RKO (cell line): ENCODE measurements at places on chromosomes 13 and 19.

DNA sequence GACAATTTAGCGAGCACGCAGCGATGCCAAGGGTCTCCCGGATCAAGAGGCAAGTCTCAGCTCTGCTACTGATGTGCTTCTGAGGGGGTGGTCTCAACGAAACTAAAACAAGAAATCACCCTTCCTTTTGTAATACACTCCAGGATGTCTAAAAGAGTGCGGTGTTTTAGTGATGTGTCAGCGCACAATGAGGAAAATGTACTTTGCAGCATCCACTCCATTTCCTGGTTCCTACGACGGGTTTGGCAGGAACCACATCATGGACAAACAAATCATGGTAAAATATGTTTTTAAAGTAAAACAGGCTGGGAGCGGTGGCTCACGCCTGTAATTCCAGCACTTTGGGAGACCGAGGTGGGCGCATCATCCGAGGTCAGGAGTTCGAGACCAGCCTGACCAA, 154.0 kb upstream of the TSC22D1 start:
- DNase-seq, result no peak

DNA sequence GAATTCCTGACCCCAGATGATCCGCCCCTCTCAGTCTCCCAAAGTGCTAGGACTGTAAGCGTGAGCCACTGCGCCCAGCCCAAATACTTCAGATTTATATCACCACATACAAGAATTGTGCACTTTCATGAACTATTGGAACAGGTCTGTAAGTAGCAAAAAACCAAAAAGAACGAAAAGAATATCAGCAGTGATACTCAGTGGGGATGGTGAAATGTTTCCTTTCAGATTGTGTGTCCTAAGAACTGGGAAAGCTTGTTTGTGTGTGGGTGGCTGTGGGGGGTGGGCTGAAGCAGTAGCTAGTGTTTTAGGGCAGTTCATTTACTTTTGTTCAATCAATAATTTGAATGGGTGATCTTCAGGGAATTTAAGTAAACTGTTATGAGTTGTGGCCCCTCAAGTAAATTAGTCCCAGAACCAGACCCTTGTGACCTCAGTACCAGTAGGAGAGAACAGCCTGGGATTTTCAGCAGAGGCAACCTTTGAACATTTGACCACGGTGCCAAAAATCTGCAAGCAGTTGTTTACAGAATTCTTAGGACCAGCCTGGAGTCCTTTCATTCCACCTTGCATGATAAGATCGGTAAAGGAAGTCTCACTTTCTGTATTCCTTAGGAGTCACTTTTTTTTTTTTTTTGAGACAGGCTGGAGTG, 106.6 kb downstream of the LRCH1 start:
- DNase-seq, result no peak

DNA sequence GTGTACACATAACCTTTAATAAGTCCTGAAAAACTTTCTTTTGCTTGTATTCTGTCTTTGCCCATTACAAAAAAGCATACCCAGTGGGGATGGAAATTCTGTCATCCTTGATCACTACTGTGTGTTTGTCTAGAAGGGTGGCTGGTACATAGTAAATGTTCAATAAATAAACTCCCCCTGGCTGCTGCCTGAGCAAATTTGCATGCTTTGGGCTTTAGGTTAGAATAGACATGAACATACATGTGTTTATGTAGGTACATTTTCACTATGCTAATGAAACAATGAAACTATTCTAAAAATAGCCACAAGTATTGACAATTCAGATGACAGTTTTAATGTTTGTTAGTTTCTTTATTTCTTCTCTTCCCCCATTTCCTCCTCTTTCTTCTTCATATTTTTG, 36.1 kb downstream of the TNFSF13B start:
- no peak for DNase-seq

DNA sequence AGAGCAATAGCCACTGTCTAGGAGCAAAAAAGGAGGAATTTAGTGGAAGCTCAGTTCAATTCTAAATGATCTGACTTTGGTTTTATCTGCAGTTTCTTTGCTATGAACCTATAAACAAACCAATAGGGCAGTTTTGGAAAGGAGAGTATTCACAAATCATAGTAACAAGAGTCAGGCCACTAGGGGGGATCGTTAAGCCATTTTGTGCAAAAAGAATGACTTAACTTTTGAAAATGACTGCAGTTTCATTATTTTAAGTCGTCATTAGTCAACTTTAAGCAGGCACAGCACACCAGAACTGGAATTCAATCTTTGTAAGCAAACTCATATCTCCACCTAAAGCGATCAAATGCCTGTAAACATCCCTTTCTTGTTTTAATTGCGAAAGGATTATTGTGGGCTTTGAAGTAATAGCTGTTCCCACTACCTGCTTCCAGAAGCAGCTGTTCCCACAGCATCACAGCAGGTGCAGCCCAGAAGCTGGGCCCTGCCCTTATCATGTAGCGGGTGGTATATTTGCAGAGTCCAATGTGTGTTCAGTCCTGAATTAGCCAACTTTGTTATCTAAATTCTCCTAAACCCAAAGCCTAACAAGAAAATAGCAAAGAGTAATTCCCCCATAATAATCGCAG, 51.5 kb downstream of the SOX21 start:
- peak; percentile 60 for DNase-seq

DNA sequence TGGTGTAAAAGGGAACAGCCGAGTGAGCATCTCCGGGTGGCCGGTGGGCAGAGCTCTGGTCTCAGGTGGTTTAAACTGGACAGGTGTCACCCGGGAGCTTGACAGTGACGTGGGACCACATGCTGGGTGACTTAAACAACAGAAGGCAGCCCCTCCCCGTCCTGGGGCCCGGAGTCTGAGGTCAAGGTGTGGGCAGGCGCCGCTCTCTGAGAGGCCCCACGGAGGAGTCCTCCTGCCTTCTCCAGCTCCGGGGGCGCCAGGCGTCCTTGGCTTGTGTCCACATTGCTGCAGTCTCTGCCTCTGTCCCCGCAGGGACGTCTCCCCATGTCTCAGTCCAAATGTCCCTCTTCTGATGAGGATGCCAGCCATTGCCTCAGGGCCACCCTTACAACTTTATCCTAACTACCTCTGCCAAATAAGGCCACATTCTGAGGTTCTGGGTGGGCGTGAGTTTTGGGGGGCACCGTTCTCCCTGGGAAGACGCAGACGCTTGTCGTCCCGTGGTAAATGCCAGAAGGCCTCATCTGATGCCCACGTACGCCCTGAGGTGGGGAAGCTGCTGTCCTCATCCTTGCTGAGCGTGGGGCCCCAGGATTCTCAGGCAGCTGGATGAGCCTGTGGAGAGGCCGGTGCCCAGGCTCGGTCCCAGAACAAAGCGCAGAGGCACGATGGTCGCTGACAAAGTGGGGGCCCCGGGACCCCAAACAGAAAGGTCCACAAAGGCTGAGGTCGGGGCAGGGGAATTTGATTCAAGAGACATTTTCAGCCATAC, 12.9 kb downstream of the GZMM start:
- no peak for DNase-seq

DNA sequence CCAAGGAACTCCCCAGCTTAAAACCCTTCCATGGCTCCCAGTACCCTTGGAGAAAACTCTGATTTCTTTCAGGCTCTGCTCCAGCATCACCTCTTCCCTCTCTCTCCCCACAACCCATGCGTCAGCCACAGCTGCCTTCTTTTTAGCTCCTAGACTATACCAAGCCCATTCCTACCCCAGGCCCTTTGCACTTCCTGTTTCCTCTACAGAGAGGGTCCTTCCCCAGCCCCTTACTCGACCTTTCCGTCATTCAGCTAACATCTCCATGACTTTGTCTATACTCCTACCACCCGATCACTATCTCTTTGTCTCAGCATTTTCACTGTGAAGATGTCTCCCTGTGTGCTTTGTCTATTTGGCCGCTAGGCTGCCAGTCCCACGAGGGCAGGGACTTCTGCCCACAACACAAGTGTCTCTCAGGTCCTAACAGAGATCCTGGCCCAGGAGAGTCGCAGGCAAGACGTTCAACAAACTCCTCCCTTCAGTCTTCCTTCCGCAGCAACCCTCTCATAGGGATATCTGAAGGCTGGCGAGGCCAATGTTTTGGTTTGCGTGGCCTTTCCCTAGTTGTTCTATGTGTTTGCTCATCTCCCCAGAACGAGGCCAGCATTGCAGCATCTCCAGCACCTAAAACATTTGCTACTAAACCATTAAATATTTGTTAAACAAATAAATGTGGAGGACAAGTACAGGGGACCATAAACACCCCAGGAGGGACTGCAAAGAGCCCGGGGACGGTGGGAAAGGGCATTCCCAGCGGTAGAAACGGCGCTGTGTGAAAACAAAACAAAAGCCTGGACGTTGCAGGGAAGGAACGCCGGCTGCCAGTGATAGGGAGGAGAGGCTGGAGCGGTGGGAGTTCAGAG, 816 bp downstream of the CCNP start:
- DNase-seq, result no peak

DNA sequence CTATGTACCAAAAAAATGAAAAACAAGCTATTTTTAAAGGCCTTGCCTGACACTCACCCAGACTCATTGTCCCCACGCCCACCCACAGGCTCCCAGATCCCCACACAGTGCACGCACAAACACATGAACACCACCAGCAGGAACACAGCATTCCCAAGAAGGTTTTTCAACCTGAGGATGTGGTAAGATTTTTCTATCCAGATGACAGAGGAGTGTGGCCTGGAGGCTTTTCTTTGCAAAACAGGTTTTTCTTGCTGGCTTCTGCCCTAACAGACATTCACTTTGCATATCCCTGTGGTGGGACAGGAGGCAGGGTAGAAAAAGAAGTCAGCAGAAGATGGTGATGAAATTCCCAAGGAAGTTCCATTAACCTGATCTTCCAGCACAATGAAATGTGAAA, 97.8 kb downstream of the KLF12 start:
- no peak for DNase-seq

GRCh38 chr13:29281932-29282495, 313.5 kb downstream of the SLC7A1 start:
- no peak for DNase-seq

GRCh38 chr19:38634757-38635482, 12.5 kb upstream of the ACTN4 start:
- DNase-seq, result peak; percentile 68

- DNase-seq, result no peak
These were observed 90.5 kb upstream of the AKAP11 start for GRCh38 chr13:42181381-42181953.

DNA sequence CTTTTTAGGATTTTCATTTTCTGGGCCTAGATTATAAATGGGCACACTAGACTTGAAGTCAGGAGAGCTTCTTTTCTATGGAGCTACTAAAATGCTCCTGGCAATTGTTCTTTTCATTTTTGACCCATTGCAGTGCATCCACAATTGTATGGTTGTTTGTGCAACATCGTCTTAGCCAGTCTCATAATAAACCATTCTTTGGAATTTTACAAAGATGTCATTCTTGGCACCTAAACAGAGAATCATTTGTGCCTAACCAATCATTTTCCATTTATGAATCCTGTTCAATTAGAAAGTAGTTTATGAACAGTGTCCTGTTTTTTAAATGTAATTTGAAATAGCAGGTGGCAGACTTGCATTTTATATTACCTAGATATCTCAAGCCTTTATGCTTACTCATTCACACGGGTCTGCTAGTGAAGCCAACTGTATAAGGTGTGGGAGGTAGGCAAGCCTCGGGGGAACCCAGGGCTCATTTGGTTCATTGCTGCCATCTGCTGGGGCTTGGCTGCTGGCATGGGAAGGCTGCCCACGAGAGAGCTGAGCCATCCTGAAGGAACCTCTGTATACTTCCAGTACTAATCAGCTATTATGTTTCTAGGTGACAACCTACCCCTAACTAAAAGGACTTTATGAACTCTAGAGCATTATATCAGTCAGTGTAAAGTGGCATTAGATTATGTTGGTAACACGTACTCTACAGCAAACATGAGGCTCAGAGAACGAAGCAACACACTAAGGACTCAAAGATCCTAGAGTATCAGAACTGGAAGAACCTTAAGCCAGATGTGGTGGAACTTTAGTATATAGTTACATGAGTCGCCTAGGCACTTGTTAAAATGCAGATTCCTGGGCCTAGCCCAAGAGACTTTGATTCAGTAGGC, 60.0 kb downstream of the TPT1 start:
- peak; percentile 67 for DNase-seq

DNA sequence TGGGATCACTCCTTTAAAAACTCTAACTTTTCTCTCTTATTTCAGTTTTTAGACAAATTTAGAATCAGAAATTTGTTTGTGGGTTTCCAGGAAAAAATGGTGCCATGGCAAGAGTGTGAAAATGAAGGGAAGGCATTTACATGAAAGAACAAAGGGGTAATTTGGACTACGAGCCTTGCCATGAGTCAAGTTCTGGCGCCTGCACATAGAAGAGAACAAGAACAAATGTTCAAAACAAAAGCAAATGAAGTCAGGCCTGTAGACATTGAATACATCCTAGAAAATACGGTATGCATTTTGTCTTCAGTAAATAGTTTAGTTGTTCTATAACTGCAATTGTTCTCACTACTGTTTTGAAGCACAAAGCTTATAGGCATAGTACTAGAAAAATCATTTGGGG, 1390.5 kb downstream of the EFNB2 start:
- DNase-seq, result no peak

DNA sequence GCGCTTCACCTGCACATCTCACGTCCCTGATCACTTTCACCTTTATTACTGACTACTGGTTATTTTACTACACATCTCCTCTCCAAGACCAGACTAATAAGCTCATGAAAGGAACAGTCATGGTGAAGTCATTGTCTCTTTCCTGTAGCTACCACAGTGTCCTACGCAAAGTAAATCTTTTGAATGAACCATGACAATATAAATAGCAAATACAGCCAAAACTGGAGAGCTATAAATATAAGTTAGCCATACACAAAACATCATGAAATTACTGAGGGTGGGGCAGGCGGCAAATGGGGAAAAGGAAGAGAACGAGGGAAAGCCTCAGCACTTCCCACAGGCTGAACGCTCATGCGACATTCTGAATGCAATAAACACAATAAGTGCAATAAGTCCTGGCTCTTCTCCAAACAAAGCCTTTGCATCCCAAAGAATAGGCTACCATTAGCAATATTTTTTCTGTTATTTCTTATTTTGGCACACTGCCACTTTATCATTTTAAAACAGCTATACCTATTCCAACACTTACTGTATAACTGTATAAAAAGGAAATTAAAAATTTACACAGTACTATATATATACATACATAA, 62.5 kb downstream of the TUBGCP3 start:
- peak; percentile 12 for DNase-seq

DNA sequence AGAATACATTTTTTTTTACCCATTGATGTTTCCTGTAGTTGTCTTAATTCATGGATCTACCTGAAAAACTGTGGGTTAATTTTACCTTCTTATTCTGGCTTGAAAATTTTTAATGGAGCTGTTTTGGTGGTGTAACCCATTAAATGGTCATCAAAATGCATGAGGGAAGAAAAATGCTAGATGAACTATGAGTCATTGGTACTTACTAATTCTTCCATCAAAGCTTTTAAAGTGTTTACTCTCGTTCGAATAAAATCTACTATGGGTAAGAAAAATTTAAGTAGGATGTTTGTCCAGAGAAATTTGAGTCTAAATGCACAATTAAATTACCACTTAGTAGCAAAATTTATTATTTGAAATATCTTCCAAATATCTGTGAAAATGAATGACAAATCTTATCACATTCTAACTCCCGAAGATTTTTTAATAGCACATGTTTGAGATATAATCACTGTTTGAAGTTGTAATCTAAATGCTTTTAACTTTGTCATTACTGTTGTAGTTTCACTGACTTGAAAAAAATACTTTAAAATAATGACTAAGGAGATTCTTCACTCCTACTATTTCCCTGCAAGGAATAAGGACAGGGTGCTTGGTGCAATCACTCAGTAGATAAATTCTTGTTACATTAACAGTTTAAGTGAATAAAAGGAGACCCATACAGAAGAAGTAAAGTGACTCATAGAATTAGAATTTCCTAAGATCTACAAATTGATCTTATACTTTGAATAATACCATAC, 437.7 kb downstream of the IRS2 start:
- no peak for DNase-seq

- DNase-seq, result peak; percentile 62
These were observed 8.8 kb upstream of the CPB2 start for GRCh38 chr13:46113596-46113995.

GRCh38 chr19:38946229-38947010, 15.7 kb downstream of the MRPS12 start:
- DNase-seq, result no peak
